ENCODE measurements at places on chromosomes 11 and 22.

GRCh38 chr11:441418-442274, at the start of gene ANO9:
ANO9 (minus strand) TSS chr11:442011; CDS start chr11:441926, 85 bp downstream.
- DNase-seq: no peak

DNA sequence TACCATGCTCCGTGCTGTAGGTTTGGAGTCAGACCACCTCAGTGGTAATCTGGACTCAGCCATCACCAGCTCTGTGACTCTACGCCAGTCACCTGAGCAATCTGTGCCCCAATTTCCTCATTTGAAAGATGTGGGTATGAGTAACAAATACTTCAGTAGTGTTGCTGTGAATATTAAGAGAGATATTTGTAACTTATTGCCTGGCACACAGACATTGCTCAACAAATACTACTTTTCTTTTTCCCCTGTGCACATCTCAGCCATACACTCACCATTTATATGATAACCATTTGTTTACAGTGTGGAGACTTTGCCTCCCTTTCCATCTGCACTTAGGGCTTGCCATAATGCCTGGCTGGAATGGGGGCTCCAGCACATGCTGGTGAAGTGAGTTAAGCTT, 89.7 kb upstream of the CLPB start:
- no peak for DNase-seq

DNA sequence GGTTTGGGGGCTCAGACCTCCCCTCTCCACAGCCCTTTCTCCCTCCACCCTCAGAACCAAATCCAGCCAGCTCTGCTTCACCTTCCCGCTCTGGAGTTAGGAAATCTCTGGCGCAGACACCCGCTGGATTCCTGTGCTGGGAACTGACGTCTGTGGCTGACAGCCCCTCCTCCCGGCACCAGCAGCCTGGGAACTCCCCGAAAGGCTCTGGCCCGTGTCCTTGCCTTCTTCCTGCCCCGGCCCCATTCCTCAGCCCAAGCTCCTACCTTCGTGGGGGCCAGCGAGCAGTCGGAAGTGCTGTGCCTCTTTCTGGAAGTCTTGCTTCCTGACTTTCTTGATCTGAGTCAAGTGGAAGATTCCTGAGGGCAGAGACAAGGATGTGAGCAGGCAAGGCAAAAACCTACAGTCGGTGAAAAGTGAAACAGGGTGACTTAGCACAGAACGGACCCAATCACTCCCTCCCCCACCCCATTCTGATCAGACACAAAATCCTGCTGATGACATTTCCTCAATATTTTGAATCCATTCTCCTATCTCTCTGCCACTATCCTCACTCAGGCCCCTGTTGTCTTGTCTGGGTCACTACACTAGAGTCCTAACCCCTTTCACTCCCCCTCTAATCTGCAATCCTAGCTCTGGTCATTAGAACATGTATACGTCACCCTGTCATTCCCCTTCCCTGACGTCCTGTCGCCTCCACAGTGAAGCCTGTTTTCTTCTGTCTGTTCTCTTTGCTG, 34.1 kb downstream of the CHRDL2 start:
- no peak for DNase-seq

DNA sequence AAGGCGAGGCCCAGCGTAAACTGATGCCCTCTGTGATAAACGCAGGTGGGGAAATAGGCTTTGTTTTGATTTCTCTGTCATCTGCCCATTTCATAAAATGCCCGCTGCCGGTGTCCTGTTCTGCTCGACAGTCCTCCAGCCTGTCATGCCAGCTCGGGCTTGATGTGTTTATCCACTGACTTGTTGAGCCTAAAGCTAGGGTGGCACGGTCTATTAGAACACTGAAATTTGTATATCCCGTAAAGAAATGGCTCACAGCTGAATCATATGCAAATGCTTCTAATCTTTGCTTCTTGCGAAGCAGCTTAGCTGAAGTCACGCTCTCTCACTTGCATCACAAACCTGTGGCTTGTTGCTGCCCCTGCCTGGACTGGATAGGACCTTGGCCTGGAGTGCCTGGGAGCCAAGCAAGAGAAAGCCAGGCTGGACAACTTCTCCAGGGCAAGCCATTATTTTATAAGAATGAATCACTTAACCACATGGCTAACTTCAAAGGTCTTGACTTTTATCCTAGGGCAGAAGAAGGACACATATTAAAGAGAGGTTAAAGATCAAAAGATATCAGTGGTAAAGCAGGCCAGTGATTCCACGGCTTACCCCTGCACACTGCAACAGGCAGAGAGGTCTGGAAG, 33.1 kb downstream of the EHF start:
- no peak for DNase-seq

- DNase-seq: no peak
Observed at GRCh38 chr22:43789452-43789851, 22.7 kb downstream of the EFCAB6 start.

- no peak for DNase-seq
Observed at GRCh38 chr22:30143265-30143664, 63.0 kb downstream of the HORMAD2 start.

GRCh38 chr11:118241764-118242098, 10.4 kb downstream of the MPZL3 start:
- DNase-seq: no peak

GRCh38 chr22:40797427-40797826, 21.7 kb downstream of the SLC25A17 start:
- DNase-seq: no peak

Data from erythroblast (primary cell).